ENCODE measurements at places on chromosomes 5 and 9. TPM values are rescaled to one million over a fixed set of nuclear protein-coding genes. Genes with fewer than 3 reads are reported as not detected.

The EMB gene
- total RNA-seq, result 5.0 TPM

The NEUROG1 gene
- not detected for total RNA-seq

The SLC34A1 gene
- total RNA-seq, result not detected

The DRD1 gene
- not detected for total RNA-seq

The PTBP3 gene
- 27.0 TPM for total RNA-seq

The GABRA1 gene
- not detected for total RNA-seq

The GCNT1 gene
- 27.3 TPM for total RNA-seq

The PTPN3 gene
- total RNA-seq, result 0.30 TPM
